ENCODE measurements at places on chromosomes 11 and 22. TPM values are rescaled to one million over a fixed set of nuclear protein-coding genes. Genes with fewer than 3 reads are reported as not detected.
A peak's percentile ranks its signal among the peaks of the same experiment; 100 is the strongest.

DNA sequence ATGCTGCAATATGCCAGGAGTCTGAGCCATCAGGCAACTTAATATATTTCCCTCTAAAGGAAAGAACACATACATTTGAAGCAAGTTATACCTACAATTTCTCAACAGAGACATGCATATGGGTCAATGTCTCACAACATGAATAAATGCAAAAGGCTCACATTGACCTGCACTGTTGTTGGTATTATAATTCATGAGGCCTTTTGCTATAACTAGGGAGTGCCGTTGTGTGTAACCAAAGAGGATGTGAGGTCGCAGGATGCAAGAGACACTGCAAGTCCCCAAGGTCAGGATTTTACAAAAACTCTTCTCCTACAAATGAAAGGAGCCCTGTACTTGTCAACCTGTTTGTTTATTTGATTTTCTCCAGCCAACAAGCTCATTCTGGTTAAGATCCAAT, 250.5 kb downstream of the LARGE1 start:
- no peak for DNase-seq
- H3K4me1 ChIP-seq = no peaks in the 10 kb centered on the region
- no peak overlapping the region for H3K4me3 ChIP-seq
- no peaks in the 10 kb centered on the region for H3K36me3 ChIP-seq
- H3K27me3 ChIP-seq = no peaks in the 10 kb centered on the region

DNA sequence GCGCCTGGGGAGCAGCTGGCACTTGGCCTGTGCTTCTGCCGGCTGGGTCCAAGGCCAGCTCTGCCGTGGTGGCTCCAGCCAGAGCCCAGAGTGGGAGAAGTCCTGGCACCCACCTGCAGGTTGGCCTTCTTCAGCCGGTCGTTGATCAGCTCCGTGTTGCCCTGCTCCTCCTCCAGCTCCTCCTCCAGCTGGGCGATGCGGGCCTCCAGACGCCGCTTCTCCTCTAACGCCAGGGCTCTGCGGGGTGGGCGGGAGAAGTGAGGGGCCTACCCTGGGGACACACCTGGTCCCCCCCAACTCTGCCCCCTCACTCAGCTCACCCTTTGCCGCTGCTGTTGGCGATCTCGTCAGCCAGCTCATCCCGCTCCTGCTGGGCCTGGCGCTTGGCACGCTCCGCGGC, 32.6 kb downstream of the APOL1 start:
- no peak for DNase-seq
- H3K4me1 ChIP-seq = no peaks in the 10 kb centered on the region
- no peak overlapping the region for H3K4me3 ChIP-seq
- H3K36me3 ChIP-seq = peaks cover 18% of the 10 kb centered on the region

The PATE4 gene
- not detected for total RNA-seq

DNA sequence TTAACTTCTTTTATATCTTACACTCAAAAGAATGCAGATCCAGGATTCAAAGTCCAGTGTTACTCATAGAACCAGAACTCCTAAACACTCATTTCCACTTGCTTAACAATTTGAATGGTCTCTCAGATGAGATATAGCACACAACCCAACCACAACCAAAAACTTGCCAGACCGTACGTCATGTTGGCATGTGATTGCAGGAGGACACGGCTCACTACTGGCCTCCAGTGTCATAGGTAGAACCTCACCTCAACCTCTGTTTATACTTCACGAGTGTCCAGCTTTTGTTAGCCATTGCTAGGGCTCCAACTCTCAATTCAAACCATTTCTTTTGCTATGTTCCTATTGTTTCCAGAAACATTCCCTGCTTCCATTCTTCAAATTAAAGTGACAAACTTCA, 58.5 kb upstream of the PDGFD start:
- peak; percentile 11 for DNase-seq
- no peak overlapping the region for H3K27ac ChIP-seq
- H3K4me3 ChIP-seq = no peak overlapping the region
- no peaks in the 10 kb centered on the region for H3K36me3 ChIP-seq
- H3K4me1 ChIP-seq = no peaks in the 10 kb centered on the region
- no peaks in the 10 kb centered on the region for H3K27me3 ChIP-seq

DNA sequence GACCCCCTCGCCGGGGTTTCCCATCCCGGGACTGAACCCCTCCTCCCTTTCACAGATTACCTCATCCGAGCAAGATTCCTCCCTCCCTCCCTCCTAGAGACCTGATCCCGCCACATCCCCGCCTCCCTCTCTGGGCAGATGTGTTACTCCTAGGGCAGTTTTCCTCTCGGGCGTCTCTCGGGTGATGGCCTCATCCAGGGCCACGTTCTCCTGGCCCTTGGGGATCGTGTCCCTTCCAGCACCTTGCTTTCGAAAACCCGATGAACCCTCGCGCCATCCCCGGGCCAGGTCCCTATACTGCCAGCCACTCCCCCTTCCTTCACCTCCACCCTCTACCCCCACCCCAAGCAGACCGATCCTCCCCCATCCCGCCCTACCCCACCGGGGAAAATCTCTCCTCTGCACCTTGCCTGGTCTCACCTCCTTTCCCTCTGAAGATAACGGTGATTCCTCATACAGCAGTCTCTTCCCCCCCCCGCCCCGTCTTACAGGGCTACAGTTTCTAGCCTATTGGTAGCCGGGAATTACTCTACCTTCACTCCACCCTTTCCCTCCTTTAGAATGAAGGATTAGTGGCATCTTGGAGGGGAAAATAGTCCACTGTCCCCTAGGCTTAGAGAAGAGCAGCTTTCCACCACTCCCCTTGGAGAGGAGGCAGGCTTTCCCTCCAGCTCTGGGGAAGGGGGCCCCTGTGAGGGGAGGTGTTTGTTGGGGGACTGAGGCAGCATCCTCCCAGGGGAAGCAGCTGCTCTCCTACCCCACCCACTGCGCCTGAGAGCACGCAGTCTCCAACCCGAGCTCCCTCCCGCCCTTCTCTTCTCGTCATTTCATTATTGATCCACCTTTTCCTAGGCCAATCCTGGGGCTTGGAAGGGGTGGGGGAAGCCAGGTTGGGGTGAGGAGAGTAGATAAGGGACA, 1.2 kb downstream of the KMT2A start:
- no peaks in the 10 kb centered on the region for H3K36me3 ChIP-seq
- peak overlapping the region; percentile 88 for H3K27ac ChIP-seq
- no peaks in the 10 kb centered on the region for H3K27me3 ChIP-seq
- H3K4me3 ChIP-seq = peak overlapping the region; percentile 97

All from Caco-2 (cell line).